NCI-H187 treated with DMSO at 0.1 percent for 48 hours (cell line): ENCODE measurements at places on chromosomes 12 and 14.

DNA sequence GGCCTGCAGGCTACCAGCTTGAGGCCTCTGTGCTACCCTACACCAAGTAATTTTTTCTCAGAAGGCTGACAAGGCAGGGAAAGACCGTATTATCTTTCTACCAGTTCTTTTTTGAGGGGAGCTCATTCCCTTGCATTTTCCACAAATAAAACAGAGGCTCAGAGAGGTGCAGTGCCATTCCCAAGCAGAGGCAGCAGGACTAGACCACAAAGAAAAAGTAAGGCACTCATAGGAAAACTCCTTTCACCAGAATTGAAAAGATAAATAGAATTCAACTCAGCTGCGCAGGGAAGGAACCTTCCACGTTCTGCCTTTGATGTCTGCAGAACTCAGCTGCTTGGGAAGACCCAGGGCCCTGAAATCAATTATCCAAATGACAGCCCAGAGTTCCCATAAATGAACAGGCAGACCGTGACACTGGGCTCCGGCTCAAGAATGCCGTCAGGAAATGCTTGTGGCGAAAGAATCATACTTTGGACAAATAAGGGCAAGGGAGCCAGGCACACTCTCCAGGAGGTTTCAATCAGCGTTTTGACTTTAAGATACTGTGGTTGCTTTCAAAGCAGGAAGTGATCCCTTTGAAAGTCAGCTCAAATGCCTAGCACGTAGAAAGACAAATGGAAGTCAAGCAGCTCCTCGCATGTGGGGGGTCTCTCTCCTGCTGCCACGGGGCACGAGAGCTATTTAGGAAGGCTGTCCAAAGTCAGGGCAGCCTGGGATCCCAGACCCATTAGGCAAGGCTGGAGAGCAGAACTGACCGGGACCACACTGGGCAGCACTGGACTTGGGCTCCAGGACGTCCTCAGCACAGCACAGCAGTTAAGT, 14.0 kb downstream of the KCTD10 start:
- no peak for DNase-seq

GRCh38 chr12:109762673-109763191, 49.1 kb downstream of the FAM222A start:
- no peak for DNase-seq

GRCh38 chr12:124191024-124191359, 103.9 kb upstream of the RFLNA start:
- DNase-seq: no peak

- no peak for DNase-seq
These were observed 128.6 kb upstream of the PLEKHG7 start for GRCh38 chr12:92574051-92574783.

DNA sequence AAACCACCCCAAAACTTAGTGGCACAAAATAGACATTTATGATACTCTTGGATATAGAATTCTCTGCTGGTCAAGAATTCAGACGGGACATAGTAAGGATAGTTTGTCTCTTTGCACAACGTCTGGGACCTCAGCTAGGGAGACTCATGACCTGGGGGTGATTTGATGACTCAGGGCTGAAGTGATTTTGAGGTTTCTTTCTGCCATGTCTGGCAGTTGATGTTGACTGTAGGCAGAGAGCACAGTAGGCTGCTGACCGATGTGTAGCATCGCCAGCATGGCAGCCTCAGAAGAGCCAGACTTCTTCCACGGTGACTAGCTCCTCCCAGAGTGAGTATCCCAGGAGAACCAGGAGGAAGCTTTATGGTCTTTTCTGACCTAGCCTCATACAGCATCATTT, 88.9 kb upstream of the FRMD6 start:
- DNase-seq: no peak
